ENCODE measurements at places on chromosomes 5 and 9. TPM values are rescaled to one million over a fixed set of nuclear protein-coding genes. Genes with fewer than 3 reads are reported as not detected.

RNF183 gene
- total RNA-seq: 0.37 TPM

STPG3 gene
- total RNA-seq: not detected

KLF9 gene
- total RNA-seq: 33.4 TPM

ROPN1L gene
- total RNA-seq: 0.37 TPM

ARID3C gene
- total RNA-seq: 0.22 TPM

FBP2 gene
- not detected for total RNA-seq

PLEKHG4B gene
- under 0.01 TPM for total RNA-seq

STKLD1 gene
- total RNA-seq: 1.1 TPM

IL3 gene
- not detected for total RNA-seq

PRDM9 gene
- not detected for total RNA-seq

LHX2 gene
- not detected for total RNA-seq

CSF2 gene
- 0.89 TPM for total RNA-seq

PCDHB6 gene
- under 0.01 TPM for total RNA-seq

CSF1R gene
- total RNA-seq: 0.25 TPM

MTAP gene
- 39.6 TPM for total RNA-seq

GABBR2 gene
- 0.12 TPM for total RNA-seq

COL5A1 gene
- 238 TPM for total RNA-seq

INSL6 gene
- not detected for total RNA-seq

SPATA31E1 gene
- total RNA-seq: under 0.01 TPM

NUTM2G gene
- not detected for total RNA-seq

EIF4E1B gene
- total RNA-seq: not detected

CD14 gene
- 0.11 TPM for total RNA-seq

SLC6A18 gene
- total RNA-seq: not detected

All from uterine smooth muscle cell (primary cell).